Karpas-422 (cell line): ENCODE measurements at places on chromosomes 5 and 9. TPM values are rescaled to one million over a fixed set of nuclear protein-coding genes. Genes with fewer than 3 reads are reported as not detected.

DNA sequence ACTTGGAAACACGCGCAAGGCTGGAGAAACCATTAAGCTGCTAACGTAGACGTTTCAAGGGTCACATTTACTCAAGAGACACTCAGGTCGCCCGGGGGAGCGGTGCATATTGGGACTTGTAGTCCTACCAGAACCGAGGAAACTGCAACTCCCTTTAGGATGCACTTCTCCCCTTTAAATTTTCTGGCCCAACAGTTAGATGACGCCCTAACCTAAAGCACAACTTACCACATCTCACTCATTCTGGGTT is 384 bp upstream of the DMXL1 start:
- no peak for DNase-seq

DNA sequence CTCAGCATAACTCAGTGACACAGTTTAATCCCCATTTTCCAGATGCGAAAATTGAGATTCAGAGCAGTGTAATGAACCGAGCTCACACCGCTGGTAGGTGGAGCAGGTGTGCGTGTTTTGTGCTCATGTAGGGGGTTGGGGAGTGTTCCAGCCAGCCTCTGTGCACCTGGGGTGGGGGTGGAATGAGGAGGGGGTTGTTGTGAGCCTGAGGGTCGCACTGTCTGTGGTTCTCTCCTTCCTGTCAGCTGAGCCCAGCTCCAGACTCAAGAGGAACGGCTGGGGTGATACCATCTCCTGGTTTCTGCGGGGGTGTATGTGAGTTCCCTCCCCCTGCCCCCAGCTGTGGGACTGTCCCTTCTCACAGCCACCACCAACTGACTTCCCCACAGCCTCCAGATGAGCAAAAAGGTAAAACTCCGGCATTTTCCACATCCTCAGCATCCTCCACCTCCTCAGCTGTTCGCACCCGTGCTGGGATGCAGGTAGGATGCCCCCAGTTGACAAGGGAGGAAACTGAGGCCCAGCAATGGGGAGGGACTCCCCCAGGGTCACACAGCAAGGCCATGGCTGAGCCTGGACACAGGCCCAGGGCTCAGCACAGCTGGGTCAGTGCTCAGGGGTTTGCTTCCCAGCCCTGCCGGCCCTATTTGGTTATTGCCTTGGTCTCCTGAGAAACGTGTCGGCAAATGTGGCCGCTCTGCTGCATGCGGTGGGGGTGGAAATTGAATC is 2.1 kb downstream of the SH2D3C start:
- DNase-seq: peak; percentile 52

DNA sequence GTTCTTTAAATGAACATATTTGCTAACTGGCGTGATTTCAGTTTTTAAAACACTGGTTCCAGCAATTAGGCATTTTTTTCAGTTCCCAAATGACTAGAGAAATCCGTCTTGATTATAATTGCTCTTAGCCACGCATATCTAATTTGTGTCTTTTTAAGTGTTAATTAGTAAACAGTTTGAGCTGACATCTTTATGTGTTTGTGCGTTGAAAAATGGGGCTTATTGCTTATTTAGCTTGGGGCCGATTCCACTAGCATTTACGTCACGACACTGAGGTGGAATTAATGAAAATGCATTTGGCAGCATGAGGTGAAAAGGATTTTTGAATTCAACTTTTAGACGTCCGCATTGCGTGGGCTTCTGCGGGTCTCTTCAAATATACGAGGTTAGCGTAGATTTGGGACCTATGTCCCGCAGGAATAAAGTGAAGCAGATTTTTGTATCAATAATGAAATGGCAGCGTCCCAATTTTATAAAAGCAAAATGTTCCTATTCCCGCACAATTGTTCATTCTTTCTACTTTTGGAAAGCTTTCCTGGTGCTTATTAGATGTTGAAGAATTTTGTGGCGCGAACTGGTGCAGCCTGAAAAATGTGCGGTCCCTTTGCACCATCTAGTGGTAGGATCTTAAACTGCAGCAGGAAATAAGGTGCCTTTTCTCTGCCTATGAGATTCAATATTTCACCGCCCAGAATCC is 122.7 kb upstream of the LMX1B start:
- DNase-seq: peak; percentile 87

GRCh38 chr9:101626295-101626694 is 31.5 kb upstream of the PPP3R2 start:
- no peak for DNase-seq

The PPP1R26 gene
- 0.22 and 1.2 TPM in 2 replicates for total RNA-seq

DNA sequence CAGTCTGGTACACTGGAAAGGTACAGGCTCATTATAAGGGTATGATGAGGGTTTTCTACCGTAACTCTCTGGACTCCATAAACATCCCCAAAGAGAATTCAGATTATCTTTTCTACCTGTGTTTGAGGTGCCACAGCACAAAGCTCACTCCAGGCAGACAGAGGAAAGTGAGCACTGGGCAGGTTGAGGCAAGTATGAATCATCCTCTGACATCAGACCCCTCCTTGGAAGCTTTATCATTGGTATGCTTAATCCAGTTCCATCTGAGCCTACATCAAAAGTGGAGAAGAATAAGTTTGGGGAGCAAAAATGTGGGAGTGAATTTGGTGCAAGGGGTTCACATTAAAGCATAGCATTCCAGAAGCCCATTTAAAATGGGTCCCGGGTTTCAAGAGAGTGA is 21.7 kb downstream of the C9orf152 start:
- DNase-seq: no peak

The BAAT gene
- 0.19 TPM in 1 of 2 replicates, not detected in the other for total RNA-seq
